Activated CD4-positive, CD25-positive, alpha-beta regulatory T cell treated with anti-CD3 and anti-CD28 coated beads, Interleukin-2, amount 50 U/mL, for 16 hours (primary cell): ENCODE measurements at places on chromosomes 16 and 17.

GRCh38 chr17:6492892-6493674 is 48.8 kb downstream of the PIMREG start:
- DNase-seq = no peak

DNA sequence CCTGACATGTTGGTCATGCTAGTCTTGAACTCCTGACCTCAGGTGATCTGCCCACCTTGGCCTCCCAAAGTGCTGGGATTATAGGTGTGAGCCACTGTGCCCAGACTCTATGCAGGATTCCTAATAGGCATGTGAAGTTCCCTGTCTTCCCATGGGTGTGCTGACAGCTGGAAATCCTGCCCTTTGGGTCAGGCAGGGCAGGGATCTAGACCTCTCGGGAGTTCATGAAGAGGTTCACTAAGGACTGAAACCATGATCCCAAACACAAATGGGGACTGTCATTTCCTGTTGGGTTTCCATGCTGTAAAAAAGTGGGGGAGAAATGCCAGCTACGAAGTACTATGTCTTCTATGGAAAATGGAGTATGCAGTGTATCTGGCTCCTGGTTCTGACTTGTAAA is 52.1 kb downstream of the HIC1 start:
- no peak for DNase-seq

- no peak for DNase-seq
Measured at GRCh38 chr16:49458656-49459445, 85.2 kb downstream of the C16orf78 start.

DNA sequence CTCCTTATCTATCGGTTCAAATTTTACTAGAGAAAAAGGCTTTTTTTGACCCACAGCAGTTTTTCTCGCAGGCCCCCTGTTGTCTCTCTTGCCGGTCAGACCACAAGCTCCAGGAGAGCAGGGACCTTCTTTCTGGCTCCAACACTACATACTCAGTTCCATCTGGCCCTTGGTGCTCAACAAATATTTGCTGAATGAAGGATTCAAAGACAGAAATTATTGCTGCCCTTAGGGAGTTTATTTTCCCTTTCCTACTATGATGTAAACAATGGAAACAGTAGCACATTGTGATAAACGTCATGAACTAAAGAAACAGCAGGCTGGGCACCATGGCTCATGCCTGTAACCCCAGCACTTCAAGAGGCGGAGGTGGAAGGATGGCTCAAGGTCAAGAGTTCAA is 59.0 kb upstream of the ATP2A3 start:
- no peak for DNase-seq

DNA sequence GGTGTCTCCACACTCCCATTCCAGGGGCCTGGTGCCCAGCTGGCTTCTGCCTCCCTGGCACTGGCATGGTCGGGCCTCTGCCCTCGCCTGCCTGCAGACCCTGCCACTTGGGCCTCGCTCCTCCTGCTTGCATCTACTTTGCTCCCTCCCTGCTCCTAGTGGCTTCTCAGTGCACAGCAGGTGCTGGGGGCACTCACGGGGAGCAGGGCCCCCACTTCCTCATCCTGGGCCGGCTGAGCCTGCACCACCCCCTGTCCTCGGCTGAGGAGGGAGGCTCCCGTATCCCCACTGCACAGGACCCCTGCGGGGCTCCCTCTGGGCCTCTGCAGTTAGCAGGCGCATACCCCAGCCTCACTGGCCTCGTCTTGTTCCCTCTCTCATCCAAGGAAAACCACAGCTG is 35.2 kb downstream of the CIBAR2 start:
- no peak for DNase-seq

- no peak for DNase-seq
Measured at GRCh38 chr17:20800146-20800545, 220.6 kb downstream of the CDRT15L2 start.

- no peak for DNase-seq
Measured at GRCh38 chr16:2819939-2820835, 3.1 kb downstream of the PRSS21 start.

GRCh38 chr17:82273327-82274133 is at the start of gene CSNK1D:
TSS of gene CSNK1D (minus strand) at chr17:82273700. CDS start at chr17:82273381, 319 bp downstream.
- peak; percentile 83 for DNase-seq

- DNase-seq = no peak
Measured at GRCh38 chr16:19850131-19850817, 34.4 kb downstream of the GPRC5B start.

GRCh38 chr16:88118376-88118775 is 167.1 kb downstream of the BANP start:
- no peak for DNase-seq

- DNase-seq = no peak
Measured at GRCh38 chr16:67509016-67509415, 19.6 kb upstream of the RIPOR1 start.

- DNase-seq = no peak
Measured at GRCh38 chr16:67246756-67247191, 507 bp downstream of the FHOD1 start.

DNA sequence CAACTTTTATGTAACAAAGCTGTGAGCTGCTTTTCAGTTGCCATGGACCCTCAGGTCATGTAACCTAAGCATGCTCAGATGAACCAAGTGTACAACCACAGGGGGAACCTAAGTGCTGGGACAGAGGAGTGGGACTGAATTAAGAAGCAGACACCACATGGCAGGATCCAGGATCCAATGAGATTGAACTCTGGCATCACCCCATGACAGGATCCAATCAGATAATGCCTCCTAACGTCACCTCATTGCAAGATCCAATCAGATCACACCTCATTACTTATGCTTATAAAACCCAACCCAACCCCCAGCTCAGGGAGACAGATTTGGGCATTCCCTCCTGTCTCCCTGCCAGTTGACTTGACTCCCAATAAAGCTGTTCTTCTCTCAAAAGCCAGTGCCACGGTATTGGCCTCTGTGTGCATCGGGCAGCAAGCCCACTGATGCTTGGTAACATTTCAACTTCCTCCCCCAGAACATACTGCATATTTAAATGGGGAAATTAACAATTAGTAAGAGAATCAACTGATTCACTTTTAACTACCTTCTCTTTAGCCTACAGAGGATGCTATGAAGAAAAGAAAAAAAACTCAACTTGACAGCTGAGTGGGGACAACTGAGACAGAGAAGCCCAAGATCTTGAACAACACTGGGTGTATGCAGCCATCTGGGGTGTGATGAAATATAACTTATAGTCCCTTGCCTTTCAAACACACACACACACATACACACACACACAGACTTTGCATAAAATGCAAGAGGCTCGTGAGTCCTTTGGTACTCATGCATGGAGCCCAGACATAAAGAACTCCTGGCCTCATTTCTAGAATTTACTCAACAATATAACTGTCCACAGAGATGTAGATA is 148.4 kb downstream of the SLC39A11 start:
- DNase-seq = no peak

DNA sequence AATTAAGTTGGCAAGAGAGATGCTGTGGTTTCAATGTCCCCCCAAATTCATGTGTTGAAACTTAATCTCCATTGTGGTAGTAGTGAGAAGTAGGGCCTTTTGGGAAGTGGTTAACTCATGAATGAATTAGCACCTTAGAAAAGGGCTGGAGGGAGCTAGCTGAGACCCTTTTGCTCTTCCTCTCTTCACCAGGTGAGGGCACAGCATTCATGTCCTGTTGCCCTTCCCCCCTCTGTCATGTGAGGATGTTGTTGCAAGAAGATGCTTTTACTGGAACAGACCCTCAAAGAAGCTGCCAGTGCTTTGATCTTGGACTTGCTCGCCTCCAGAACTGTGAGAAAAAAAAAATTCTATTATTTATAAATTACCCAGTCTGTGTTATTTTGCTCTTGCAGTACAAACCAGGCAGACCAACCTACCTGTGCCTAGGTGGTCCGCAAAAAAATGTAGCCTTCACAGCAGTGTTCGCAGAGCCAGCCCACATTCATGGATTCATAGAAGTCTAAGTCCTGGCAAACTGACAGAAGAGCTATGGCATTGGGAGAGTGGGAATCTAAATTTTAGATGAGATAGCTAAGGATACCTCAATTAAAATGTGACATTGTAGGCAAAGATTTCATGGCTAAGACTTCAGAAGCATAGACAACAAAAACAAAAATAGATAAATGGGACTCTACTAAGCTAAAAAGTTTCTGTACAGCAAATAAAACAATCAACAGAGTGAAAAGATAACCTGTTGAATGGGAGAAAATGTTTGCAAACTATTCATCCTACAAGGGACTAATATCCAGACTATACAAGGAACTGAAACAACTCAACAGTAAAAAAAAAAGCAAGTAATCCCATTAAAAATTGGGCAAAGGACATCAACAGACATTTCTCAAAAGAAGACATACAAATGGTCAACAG is 32.0 kb upstream of the ABCA5 start:
- no peak for DNase-seq

DNA sequence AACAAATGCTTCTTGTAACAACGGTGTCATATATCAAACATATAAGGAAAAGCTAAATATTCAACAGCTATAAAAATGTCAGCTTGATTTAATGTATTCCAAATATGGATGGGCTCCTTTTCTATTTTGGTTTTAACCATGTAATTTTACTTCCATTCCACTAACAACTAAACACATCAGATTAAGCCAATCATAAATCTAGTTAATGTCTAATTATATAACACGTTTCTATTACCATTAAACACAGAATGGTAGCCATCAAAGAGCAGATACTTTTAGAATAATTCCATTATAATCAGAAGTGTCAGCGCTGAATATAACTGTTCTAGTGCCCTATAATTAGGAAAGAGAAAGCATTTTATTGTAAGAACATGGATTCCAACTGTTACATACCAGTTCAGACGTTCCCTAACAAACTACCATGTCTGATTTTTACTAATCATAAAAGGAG is 10.0 kb downstream of the CMC2 start:
- no peak for DNase-seq

DNA sequence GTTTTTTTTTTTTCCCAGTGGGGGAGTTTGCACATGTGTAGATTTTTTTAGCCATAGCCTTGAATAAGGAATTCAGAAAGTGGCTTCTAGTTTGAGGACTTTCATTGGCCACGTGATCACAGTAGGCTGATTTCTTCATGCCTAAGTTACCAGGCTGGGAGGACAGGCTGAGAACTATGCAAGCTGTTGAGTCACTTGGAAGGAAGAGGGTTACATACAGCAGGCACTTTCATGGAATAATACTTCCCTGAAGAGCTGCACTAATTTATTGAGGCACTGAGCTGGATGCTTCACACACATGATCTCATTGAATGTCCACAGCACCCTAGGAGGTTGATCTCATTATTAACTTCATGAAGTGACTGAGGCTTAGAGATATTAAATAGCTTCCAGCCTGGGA is 22.8 kb downstream of the PRKCB start:
- DNase-seq = no peak

DNA sequence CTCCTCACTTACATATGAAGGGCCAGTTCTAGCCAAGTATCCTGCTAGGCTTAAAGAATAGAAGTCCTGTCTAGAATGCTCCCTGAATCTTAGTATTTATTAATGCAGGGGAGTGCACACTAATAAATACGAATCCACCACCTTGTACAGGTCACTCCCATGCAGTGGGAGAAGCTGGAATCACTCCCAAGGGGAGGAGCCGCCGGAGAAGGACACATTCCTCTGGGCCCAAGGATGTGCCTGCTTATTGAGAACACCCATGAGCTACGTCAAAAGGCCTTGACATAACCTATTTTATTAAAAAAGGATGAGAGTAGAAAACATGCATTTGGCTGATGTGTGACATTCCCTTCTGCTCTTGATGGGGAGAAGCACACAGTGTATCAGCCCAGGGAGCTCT is 223.5 kb downstream of the SPECC1 start:
- no peak for DNase-seq

GRCh38 chr16:81463296-81463890 is 18.8 kb downstream of the CMIP start:
- DNase-seq = no peak

GRCh38 chr17:61492759-61493526 is 40.7 kb downstream of the TBX4 start:
- no peak for DNase-seq

GRCh38 chr17:29617481-29618271 is 5.0 kb downstream of the CORO6 start:
- DNase-seq = peak; percentile 73

DNA sequence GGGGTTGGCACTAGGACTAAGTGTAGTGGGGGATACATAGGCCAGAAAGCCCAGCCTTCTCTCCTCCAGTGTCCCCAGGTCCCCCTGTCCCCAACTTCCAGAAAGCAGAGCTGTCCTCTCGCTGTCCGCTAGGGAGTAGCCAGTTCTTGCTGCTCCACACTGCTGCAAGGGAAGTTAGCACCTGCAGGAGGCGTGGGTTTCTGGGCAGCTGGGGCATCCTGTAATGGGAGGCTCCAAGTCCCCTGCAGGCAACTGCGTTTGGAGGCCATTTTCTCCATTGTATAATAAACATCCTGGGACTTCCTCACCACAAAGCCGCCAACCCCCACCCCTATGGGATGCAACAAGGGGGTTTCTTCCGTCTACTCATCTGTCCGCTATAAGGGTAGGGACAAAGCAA is 1.7 kb downstream of the RPRML start:
- no peak for DNase-seq

DNA sequence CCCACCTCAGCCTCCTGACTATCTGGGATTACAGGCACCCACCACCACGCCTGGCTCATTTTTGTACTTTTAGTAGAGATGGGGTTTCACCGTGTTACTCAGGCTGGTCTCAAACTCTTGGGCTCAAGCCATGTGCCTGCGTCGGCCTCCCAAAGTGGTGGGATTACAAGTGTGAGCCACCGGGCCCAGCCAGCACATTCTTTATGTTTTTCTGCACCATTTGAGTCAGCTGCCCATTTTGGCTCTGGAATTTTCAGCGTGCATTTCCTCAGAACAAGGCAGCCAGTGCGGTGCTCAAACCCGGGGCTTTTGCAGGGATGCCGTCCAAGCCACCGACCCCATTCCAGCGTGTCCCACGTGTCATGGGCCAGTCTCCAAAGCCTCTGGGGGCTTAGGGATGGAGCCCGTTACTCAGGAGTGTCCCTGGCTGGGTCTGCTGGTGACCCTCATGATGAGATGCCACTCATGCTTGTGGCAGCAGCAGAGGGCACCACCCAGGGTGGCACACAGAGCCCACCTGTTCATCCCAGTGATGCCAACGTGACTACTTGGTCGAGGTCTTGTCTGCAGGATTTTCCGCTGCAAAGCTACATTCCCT is 3.7 kb upstream of the RAB40C start:
- DNase-seq = no peak
